ENCODE measurements at places on chromosomes 12 and 14.

DNA sequence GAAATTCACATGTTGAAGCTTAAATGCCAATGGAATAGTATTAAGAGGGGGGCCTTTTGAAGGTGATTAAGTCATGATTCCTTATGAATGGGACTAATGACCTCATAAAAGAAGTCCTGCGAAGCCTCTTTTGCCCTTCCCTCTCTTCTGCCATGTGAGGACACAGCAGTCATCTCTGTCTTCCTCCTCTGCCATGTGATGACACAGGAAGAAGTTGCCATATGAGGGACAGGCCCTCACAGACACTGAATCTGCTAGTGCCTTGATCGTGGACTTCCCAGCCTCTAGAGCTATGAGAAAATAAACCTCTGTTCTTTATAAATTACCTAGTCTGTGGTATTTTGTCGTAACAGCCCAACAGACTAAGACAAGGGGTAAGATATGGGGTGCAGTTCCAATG, 100.7 kb downstream of the VCPKMT start:
- no peak for DNase-seq

DNA sequence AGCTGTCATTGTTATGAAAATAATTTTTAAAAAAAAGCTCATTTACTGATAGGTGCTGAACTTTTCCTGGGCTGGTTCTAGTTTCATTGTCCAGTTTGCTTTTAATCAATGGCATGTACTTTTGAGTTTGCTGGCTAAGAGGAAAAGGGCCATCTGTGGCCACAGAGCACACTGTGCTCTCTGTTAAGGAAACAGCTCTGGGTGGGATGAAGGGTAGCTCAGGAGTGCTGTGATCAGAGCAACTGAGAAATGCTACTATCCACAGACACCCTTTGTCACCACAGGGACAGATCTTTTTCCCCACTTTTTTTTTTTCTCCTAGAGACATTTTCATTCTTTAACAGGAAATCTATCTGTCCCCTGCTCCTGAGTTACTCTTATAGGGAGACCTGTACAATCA, 387.1 kb upstream of the PRICKLE1 start:
- DNase-seq, result no peak

- DNase-seq, result no peak
These were observed 1542.6 kb downstream of the AACS start for GRCh38 chr12:126607867-126608266.

DNA sequence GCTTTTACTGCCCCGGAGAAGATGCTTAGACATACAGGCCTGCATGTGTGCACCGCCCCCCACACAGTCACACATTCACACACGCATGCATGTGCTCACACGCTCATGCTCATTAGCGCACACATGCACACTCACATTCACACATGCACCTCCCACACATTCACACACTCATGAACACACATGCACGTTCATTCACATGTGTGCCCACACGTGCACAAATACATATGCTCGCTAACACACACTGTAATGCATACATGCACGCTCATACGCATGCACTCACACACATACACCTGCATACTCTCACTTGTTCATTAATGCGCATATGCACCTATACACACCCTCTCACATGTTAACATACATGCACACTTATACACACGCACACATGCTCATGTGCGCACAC, 21.9 kb downstream of the TMEM132C start:
- no peak for DNase-seq

- DNase-seq, result no peak
These were observed 232.8 kb upstream of the FBXO33 start for GRCh38 chr14:39665075-39665475.

DNA sequence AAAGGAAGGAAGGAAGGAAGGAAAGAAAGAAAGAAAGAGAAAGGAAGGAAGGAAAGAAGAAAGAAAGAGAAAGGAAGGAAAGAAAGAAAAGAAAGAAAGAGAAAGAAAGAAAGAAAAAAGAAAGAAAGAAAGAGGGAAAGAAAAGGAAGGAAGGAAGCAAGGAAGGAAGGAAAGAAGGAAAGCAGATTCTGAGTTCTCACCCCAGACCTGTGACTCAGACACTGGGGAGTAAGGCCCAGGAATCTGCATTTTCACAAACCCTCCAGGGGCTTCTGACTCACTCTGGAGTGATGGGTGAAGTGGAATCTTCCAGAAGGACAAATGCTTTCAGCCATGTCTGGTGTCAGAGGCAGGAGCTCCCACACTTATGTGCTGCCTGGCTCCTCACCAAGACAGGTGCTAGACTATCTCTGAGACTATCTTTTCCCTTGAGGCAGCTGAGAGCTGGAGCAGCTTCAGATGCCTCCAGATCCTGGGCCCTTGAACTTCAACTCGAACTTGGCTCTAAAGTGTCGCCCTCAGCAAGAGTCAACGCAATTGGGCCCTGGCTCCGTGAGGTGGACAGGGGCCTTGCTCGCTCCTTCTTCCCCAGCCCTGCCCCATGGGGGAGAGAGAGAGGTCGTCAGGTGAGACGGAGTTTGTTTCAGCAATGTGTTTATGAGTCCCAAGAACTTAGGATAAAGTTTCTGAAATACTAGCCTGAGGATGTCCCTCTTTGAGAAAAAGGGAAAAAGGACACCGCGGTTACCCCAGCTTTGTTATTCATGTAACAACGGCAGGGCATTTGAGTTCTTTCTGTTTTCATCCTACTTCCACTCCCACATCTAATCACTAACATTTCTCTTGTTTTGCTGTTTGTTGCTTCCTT, 19.8 kb upstream of the SCARB1 start:
- no peak for DNase-seq

- DNase-seq, result no peak
These were observed 6.3 kb downstream of the ZFP36L1 start for GRCh38 chr14:68786491-68787091.

DNA sequence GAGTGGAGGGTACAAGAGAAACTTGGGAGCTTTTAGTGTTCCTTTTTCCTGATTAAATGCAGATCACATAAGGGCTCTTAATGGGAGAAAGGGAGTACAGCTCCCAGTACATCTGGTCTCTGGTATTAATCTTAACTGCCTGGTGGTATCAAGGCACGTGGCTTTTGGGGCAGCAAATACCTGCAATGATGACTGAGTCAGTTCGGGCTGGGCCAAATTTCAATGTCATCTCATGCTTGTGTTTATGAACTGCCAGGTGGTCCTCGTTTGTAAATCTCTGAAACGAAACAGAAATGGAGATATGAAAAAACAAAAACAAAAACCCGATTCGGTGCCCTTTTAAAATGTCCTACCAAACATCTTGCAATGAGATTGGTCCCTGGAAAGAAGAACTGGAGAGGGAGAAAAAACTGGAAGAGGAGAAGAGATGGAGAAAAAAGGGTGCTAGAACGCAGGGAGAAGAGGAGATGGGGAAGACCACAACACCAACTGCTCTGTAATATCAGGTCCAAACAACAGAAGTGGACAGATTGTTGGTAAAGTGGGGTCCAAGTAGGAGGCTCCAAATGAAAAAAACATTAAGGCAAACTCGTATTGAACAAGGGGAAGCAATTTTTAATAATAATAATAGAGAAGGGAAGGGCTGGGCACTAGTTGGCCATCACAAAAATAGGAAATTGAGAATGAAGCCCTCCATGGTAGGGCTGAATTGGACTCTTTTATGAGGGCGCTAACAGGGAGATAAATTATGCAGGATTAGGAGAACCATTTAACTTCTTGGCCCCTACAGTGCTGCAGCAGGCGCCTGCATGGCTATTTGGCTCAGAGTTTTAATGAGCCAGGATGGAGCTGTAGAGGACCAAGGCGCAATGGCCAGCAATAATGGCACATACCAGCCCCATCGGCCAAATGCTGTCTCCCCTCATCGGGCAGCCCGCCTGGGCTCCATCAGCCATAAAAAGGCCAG, 45.4 kb upstream of the NPFF start:
- DNase-seq, result no peak

- DNase-seq, result no peak
These were observed 85.5 kb upstream of the EGLN3 start for GRCh38 chr14:34036319-34036766.

DNA sequence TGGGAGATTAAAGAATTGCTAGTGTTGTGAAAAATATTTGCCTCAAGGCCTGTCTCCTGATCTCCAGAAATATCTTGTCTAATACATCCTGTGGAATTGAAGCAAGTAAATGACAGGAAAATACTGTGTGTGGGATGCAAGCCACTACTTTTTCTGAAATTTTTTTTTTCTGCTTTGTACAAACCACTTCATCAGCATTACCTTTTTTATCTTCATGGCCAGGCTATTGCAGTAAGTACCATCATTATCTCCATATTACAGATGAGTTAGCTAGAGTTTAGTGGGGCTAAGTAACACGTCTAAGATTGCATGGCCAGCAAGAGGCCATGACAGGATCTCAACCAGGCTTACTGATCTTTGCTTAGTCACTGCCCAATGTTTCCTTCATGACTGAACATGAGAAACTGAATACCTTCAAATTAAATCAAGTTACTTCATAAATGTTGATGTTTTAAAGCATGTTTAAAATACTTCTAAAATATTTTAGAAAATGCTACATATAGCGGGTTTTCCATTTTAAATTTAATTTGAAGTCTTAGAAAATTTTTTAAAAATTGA, 273.7 kb downstream of the SLC6A15 start:
- DNase-seq, result no peak

DNA sequence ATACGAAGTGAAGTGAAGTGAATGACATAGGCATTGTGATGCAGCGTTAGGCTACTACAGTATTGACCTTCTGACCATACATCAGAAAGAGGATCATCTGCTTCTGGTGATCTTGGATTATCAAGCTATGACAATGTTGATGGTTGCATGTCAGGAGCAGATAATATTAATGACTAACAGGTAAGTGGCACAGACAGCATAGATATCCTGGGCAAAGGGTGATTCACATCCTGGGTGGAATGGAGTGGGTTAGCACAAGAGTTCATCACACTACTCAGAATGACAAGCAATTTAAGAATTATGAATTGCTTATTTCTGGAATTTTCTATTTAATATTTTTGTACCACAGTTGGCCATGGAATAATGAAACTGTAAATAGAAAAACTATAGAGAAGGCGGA, 397.9 kb upstream of the ATP2B1 start:
- no peak for DNase-seq

DNA sequence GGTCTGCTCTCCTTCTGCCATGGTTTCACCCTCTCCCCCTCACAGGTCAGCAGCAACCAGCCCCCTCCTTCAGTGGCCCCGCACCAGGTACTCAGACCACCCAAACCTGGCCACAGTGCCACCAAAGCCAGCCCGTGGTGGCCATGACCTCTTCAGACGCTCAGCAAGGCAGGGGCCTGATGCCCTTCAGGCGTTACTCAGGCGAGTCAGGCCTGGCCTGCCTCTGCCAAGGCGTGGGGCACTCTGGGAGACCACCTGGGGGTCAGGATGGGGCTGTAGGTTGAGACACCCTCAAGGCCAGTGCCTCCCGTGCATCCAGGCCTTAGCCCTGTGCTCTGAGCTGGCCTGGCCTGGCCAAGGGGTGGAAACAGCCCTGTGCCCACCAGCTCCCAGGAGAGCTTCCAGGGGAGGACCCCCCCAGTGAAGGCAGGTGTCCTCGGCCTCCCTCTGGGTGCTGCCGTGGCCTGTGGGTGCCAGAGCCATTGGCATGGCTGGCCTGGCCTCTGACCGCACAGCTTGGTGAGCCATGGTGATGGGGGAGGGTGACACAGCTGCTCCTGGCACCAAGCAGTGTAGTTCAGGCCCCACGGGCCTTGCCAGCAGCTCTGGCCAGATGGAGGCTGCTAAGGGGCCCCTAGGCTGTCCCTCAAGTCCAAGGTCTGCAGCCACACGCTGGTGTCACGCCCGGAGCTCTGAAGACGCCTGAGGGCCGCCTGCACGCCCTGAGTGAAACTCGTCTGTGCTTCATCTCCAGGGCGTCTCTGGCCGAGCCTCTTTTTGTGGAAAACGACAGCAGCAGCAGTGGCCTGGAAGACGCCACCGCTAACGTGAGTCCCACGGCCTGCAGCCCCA, 15.1 kb downstream of the XRCC3 start:
- DNase-seq, result no peak

- DNase-seq, result no peak
These were observed 58.9 kb downstream of the DDX51 start for GRCh38 chr12:132085291-132085635.

GRCh38 chr12:52805000-52805399, 8.9 kb downstream of the KRT4 start:
- DNase-seq, result no peak

- no peak for DNase-seq
These were observed 396.5 kb downstream of the FOXG1 start for GRCh38 chr14:29163109-29163508.

GRCh38 chr12:131828671-131829355, 620 bp downstream of the MMP17 start:
- DNase-seq, result no peak

DNA sequence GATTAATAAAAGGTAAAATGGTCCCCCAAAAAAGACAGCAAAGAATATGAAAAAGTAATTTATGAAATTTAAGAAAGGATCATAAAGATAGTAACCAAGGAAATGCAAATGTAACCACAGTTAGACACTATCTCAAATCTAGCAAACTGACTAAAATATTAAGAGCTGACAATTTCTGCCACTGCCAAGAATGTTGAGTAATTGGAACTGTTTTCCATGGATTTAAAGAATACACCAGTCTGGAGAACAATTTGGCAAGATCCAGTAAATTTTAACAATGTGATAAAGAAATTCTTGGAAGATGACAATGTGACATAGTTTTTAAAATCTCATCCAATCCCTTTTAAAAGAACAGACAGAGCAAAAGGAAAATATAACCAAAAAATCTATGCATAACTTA, 798.0 kb upstream of the MGAT4C start:
- no peak for DNase-seq

DNA sequence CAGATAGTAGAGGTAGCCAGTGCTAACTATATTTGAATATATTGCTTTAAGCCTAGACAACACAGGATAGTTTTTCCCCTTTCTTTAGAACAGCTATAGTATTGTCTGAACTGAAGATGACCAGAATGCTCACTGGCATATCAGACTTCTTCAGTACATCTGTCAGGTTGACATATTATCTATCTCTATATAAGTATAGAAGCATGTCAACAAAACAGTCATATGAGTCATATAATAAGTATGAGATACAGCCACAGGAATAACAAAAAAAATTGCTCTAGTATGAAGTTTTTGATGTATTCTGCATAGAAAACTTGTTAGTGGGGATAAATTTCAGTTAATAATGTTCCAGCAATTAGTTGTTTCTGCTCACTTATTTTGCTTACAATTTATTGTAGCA, 767.7 kb downstream of the LRFN5 start:
- DNase-seq, result no peak

GRCh38 chr12:97132270-97132669, 225.2 kb downstream of the NEDD1 start:
- DNase-seq, result no peak

- DNase-seq, result no peak
These were observed 205.8 kb upstream of the EEA1 start for GRCh38 chr12:93134893-93135285.
